ENCODE measurements at places on chromosomes 12 and 14.

GRCh38 chr14:64209444-64210131, 84.6 kb downstream of the ESR2 start:
- peak; percentile 13 for DNase-seq

DNA sequence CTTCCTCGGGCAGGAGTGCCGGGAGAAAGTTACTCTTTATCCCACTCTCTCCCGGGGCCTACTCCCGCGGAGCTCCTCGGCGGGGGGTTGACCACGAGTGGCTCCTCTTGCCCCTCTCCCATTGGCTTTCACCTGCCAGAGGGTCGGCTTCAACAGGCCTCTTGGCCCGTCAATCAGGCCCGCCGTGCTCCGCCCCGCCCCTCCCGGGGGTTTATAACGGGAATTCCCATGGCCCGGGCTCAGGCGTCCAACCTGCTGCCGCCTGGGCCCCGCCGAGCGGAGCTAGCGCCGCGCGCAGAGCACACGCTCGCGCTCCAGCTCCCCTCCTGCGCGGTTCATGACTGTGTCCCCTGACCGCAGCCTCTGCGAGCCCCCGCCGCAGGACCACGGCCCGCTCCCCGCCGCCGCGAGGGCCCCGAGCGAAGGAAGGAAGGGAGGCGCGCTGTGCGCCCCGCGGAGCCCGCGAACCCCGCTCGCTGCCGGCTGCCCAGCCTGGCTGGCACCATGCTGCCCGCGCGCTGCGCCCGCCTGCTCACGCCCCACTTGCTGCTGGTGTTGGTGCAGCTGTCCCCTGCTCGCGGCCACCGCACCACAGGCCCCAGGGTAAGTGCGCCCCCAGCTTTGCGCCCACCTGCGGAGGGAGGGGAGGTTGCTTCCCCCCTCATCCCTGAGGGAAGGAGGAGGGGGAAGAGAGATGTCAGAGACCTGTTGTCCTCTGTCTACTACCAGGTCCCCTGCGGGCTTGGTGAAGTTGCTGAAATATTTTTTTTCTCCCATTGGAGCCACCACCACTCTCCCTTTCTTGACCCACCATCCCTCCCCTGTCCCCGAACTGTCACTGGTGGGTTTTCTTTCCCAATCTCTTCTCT, at the start of gene SMOC1:
SMOC1 (plus strand) TSS at position 242 of the 869 bp plus-strand sequence; CDS start at position 505, 263 bp downstream.
- DNase-seq, result no peak

DNA sequence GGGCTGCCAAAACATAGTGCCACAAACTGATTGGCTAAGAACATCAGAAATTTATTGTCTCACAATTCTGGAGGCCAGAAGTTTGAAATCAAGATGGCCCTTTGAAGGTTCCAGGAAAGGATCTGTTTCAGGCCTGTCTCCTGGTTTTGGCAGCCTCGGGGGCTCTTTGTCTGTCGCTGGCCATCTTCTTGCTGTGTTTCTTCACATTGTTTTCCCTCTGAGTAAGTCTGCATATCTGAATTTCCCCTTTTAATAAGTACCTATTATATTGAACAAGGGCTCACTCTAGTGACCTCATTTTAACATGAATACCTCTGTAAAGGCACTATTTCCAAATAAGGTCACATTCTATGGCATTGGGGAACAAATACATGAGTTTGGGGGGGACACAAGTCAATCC, 467.1 kb upstream of the MGAT4C start:
- no peak for DNase-seq

- no peak for DNase-seq
Observed at GRCh38 chr14:102971836-102972606, 49.6 kb downstream of the AMN start.

- DNase-seq, result no peak
Observed at GRCh38 chr12:55492078-55492477, at the start of gene OR6C68. OR6C68 (plus strand) TSS chr12:55492378; CDS start chr12:55492378, 0 bp downstream.

DNA sequence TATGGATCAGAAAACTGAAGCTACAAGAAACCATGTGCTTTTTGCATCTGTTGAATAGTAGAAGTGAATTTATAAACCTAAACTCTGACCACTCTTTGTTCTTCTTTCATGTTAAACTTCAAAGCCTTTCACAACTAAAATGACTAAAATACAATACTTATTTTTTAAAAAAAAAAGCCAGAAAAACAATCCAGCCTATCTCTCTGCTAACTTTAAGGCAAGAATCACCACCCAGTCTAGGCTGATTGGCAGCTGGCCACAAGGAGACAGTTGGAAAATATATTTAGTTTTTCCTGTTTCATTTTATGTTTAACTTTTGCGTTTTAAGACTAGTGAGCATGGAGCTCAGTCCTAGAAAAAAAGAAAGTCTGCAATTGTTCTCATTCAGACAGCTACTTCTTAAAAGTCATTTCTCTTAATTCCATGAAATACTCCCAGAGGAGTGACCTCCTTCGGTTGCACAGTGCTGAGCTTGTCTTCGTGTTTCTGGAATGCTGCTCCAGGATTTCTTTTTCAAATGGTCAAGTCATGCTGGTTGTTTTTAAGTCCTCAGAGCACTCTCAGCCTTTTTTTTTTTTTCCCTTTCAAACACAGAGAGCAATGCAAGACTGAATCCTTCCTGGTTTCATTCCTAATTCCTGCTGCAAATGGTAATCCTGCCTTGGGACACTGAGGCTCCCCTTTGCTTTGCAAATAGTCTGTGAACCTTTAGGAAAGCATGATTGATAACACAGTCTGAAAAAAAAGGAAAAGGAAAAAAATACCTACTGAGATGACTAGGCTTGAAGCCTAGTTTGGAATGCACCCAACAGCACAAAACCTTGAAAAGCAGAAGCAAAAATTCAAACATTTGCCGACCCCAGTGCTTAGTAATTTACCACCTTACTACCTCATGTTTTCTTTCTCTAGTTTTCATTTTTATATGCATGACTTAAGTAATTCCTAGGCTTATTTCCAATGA, 233.3 kb upstream of the DAAM1 start:
- DNase-seq, result no peak

GRCh38 chr12:3684449-3685051, 68.4 kb downstream of the CRACR2A start:
- no peak for DNase-seq

- DNase-seq, result peak; percentile 32
Observed at GRCh38 chr12:46983959-46984841, 95.2 kb upstream of the PCED1B start.

GRCh38 chr12:30930238-30930637, 3.7 kb downstream of the TSPAN11 start:
- DNase-seq, result no peak

DNA sequence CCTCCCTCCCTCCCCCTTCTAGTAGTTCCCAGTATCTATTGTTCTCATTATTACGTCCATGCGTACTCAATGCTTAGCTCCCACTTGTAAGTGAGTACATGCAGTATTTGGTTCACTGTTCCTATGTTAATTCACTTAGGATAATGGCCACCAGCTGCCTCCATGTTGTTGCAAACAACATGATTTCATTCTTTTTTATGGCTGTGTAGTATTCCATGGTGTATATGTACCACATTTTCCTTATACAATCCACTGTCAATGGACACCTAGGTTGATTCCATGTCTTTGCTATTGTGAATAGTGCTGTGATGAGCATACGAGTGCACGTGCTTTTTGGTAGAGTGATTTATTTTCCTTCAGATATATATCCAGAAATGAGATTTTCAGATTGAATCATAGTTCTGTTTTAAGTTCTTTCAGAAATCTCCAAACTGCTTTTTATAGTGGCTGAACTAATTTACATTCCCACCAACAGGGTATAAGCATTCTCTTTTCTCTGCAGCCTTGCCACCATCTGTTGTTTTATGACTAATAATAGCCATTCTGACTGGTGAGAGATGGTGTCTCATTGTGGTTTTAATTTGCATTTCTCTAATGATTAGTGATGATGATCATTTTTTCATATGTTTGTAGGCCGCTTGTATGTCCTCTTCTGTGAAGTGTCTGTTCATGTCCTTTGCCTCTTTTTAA, 17.9 kb upstream of the CLEC7A start:
- DNase-seq, result peak; percentile 31

DNA sequence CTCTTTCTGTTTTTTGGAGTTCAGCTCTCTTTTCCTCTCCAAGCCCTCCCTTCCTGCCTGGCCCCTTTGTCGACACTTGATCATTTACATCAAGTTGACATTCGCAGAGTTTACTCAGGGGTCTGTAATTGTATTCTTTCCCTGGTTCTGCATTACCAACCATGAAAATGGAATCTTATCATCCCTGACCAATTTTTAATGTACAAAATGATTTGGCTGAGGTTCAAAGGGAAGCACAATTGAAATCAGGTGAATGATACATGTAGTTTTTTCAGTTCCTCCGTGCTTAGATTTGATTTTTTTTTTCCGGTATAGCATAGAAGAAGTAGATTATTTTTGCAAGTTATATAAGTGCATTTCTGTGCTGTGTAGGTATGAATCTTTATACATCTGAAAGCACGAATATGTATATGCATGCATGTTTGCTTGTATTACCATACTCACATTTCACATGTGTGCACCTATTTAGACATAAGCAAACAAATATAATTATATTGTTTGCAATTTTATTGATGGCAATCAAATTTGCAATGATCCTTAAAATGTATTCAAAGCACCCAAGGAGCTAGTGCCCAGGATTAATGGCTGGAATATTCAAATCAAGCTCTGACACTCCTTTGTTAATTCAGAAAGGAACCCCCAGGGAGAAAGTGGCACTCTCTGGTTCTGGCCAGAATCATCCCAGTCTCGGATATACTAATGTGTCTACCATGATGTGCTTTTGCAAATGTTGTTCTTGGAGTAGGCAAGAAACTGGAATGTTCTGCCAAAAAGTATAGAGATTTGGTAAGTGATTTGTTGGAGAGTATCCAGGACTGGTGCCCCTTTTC, 189.3 kb downstream of the VRK1 start:
- no peak for DNase-seq

GRCh38 chr12:9773216-9773877, 12.6 kb upstream of the CD69 start:
- DNase-seq, result no peak

- DNase-seq, result no peak
Observed at GRCh38 chr14:22915886-22916521, 2.9 kb downstream of the RBM23 start.

GRCh38 chr14:30243805-30244204, 315.2 kb upstream of the G2E3 start:
- peak; percentile 16 for DNase-seq

DNA sequence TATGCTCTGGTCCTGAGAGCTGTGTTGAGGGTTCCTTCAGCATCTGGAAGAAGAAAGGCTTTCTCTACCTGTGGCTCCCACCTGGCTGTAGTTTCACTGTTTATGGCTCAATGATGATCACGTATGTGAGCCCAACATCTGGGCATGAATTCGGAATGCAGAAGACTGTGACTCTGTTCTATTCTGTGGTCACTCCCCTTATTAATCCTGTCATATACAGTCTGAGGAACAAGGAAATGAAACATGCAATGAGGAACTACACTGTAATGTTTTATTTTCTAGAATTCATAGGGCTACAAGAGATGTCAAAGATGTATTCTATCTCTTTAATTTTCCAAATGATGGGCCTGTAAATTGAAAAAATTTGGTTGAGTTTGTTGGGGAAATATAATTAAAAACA, 10.8 kb upstream of the OR11G2 start:
- DNase-seq, result no peak

DNA sequence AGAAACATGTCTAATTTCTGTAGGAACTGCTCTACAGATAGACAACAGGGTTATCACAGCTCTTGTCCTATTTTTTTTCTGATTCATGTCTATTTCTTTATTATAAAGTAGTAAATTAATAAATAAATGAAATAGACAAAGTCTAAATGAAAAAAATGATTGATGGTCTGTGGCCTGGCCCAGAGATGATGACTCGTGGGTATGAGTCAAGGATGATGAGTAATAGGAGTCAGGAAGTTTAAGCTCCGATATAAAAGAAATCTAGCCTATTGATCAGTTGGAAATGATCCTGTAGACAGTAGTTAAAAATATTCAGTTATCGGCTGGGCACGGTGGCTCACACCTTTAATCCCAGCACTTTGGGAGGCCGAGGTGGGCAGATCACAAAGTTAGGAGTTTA, 90.6 kb upstream of the RTL1 start:
- no peak for DNase-seq

DNA sequence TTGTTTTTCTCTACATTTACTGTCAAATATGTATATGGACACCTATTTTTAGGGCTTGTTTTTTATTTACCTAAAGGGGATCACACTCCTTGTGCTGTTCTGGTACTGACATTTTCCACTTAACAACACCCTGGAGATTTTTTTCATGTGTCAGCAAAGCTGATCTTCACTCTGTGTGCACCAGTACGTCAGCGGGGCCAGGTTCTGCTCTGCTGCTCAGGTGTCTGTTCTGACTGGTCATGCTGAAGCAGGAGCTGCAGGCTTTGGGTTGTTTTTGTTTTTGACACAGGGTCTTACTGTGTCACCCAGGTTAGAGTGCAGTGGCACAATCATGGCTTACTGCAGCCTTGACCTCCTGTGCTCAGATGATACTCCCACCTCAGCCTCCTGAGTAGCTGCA, 81.9 kb upstream of the CCND2 start:
- DNase-seq, result no peak

GRCh38 chr12:459430-460258, at the start of gene B4GALNT3:
B4GALNT3 (plus strand) TSS chr12:459939; CDS start chr12:460377, 438 bp downstream.
- no peak for DNase-seq

- DNase-seq, result no peak
Observed at GRCh38 chr12:60210756-60211155, 614.9 kb downstream of the SLC16A7 start.

GRCh38 chr12:122609732-122610131, 82.7 kb downstream of the KNTC1 start:
- no peak for DNase-seq

DNA sequence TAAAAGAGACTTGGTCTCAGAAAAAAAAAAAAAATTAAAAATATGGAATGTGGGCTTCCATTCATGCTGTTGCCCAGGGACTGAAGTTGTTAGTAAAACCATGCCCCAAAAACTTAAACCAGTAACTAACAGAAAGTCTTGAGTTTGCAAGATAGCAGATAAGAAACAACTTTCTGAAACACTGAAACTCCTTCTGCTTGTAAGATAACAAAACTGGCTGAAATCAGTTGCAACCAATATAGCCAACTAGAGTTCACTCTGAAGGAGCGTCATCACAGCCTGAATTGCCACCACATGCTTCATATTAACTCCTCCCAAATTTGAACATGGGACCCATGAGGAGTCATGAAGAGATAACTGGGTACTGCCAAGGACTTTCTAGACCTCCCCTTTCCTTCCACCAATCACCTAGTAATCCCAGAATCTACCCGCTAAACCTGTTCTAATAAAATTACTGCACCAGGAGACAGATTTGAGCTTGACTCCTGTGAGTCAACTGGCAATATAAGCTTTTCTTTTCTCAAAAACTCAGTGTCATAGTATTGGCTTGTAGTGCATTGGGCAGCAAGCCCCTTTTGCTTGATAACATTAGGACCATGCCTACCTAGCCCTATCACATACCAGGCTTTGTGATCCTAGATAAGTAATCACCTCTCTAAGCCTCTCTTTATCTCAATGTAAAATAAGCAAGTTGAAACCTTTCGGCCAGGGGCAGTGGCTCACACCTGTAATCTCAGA, 53.6 kb downstream of the R3HDM2 start:
- DNase-seq, result no peak

DNA sequence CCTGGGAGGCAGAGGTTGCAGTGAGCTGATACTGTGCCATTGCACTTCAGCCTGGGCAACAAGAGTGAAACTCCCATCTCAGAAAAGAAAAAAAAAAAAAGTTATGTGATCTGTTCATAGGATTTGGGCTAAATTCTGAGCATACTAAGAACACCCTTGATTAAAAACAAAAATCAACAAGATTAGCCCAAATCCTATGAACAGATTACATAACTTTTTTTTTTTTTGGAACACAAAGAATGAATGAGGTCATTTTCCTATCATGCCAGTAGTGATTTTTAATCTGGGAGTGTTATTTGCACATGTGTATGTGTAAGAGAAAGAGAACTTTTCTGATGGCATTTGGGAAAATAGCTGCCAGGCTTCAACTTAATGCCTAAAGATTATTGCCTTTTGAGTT, 208.7 kb downstream of the ERC1 start:
- DNase-seq, result no peak
